ENCODE measurements at places on chromosomes 6 and 20. TPM values are rescaled to one million over a fixed set of nuclear protein-coding genes. Genes with fewer than 3 reads are reported as not detected.

The SLC35D3 gene
- total RNA-seq = not detected

The LST1 gene
- total RNA-seq = not detected

The BPI gene
- 0.29 TPM for total RNA-seq

The CDH26 gene
- not detected for total RNA-seq

The KCNK16 gene
- total RNA-seq = not detected

The KCNQ2 gene
- 0.10 TPM for total RNA-seq

The CD40 gene
- 0.72 TPM for total RNA-seq

The PSORS1C2 gene
- not detected for total RNA-seq

All from RPMI7951 (cell line).